Neural progenitor cell (in vitro differentiated cells): ENCODE measurements at places on chromosomes 13 and 19. TPM values are rescaled to one million over a fixed set of nuclear protein-coding genes. Genes with fewer than 3 reads are reported as not detected.

GRCh38 chr13:76892488-76892887 is 6.3 kb upstream of the KCTD12 start:
- DNase-seq: no peak

GRCh38 chr13:48950501-48950875 is 25.2 kb upstream of the FNDC3A start:
- no peak for DNase-seq

DNA sequence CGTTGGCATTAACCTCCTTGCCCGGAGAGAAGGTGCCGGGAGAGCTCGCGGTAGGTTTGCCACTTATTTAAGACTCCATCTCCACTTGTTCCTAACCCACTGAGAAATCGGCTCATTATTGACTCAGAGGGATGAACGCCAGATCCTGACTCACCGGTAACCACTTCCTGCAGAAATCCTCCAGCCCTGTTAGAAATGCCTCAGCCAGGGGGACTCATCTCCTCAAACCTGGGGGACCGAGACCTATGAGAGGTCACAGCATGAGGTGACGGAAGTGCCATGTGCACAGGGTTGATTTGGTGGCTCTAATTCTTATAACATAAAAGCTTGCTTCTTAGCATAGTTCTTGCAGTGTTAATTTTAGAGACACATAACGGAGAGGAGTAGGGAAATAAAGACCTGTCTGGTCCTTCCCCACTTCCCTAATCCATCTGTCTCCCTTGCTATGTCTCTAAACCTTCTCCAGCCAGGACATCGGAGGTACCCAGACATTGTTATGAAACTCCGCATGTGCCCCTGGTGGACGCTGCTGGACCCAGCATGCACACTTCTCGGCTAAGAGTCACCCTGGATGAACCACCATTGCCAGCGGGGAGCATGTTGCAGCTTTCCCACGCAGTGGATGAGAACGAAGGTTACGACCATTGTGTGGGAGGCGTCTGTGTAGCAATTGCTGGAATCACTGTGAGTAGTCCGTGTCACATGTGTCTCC is 158.9 kb downstream of the EFNB2 start:
- DNase-seq: no peak

- DNase-seq: peak; percentile 18
Observed at GRCh38 chr13:30862707-30863106, 43.4 kb upstream of the MEDAG start.

DNA sequence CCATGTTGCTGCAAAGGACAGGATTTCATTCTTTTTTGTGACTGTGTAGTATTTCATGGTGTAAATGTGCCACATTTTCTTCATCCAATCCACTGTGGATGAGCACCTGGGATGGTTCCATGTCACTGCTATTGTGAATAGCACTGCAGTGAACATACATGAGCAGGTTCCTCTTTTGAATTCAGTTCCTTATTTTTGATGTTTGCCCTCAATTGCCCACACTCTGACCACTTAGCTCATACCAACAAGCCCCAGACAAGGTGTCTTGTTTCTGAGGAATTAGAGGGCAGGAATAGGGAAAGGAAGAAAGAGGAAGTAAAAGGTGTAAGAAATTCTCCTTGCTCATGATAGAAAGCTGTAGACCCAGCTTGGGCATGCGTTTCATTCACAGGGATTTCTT is 244.2 kb upstream of the ZNF507 start:
- DNase-seq: no peak

GRCh38 chr13:62879071-62879470 is 1463.4 kb upstream of the PCDH20 start:
- DNase-seq: no peak

GRCh38 chr13:112326821-112327370 is 49.3 kb upstream of the SPACA7 start:
- DNase-seq: no peak

DNA sequence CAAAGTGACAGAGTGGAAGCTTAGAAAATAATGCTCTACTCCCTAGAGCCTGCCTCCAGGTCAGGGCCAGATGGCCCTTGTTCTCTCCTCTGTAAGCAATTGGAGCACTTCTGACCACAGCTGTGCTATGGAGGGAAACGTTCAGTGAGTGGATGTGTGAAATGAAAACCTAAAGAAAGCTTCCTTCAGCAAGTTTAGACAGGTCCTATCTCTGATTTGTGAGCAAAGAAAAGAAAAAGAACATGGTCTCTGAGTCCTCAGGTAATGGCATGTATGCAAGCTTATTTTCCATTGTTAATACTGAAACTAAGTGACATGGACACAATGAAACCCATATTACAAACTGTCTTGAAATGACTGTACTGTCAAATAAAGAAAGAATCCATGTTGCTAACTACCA is 1486.8 kb downstream of the EFNB2 start:
- no peak for DNase-seq

ZNF69 gene
- total RNA-seq: 62.4 and 73.7 TPM in 2 replicates

GZMM gene
- not detected in 2 replicates for total RNA-seq

LILRA5 gene
- not detected in 2 replicates for total RNA-seq

TGFBR3L gene
- total RNA-seq: 0.99 and 1.8 TPM in 2 replicates

ZNF296 gene
- total RNA-seq: 0.53 TPM in 1 of 2 replicates, not detected in the other
